ENCODE measurements at places on chromosomes 2 and 18. TPM values are rescaled to one million over a fixed set of nuclear protein-coding genes. Genes with fewer than 3 reads are reported as not detected.

C2orf78 gene
- not detected for total RNA-seq

VWA3B gene
- total RNA-seq: not detected

EVA1A gene
- 31.2 TPM for total RNA-seq

VIT gene
- 28.7 TPM for total RNA-seq

GRB14 gene
- total RNA-seq: 0.65 TPM

HJURP gene
- total RNA-seq: 2.6 TPM

ZNF521 gene
- 94.4 TPM for total RNA-seq

FLACC1 gene
- 1.9 TPM for total RNA-seq

PIEZO2 gene
- 49.3 TPM for total RNA-seq

GPAT2 gene
- total RNA-seq: 10.2 TPM

CRYGC gene
- not detected for total RNA-seq

ATF2 gene
- 99.1 TPM for total RNA-seq

AMER3 gene
- not detected for total RNA-seq

ACVR1 gene
- 55.6 TPM for total RNA-seq

INO80C gene
- 4.5 TPM for total RNA-seq

EFHD1 gene
- 1.9 TPM for total RNA-seq

ITGB6 gene
- 0.61 TPM for total RNA-seq

MTIF2 gene
- total RNA-seq: 27.3 TPM

STAT4 gene
- 5.6 TPM for total RNA-seq

CFC1 gene
- total RNA-seq: not detected

PPP1CB gene
- total RNA-seq: 161 TPM

ALPI gene
- total RNA-seq: not detected

SLC16A14 gene
- under 0.01 TPM for total RNA-seq

PLB1 gene
- 1.8 TPM for total RNA-seq

RAD51AP2 gene
- total RNA-seq: not detected

IL36RN gene
- not detected for total RNA-seq

PPP1R1C gene
- total RNA-seq: 1.9 TPM

KHK gene
- total RNA-seq: 0.32 TPM

EGR4 gene
- 0.12 TPM for total RNA-seq

APLF gene
- total RNA-seq: 10.5 TPM

NRP2 gene
- 118 TPM for total RNA-seq

POTEF gene
- 0.12 TPM for total RNA-seq

TEKT4 gene
- total RNA-seq: not detected

SCYGR6 gene
- not detected for total RNA-seq

LRP2 gene
- total RNA-seq: not detected

HES6 gene
- total RNA-seq: 2.1 TPM

PCGF1 gene
- 34.1 TPM for total RNA-seq

TUBB8B gene
- not detected for total RNA-seq

CPO gene
- total RNA-seq: not detected

TMEM200C gene
- not detected for total RNA-seq

ALKAL2 gene
- not detected for total RNA-seq

CRYGD gene
- not detected for total RNA-seq

PPM1G gene
- total RNA-seq: 47.4 TPM

CAD gene
- total RNA-seq: 33.2 TPM

CD8A gene
- total RNA-seq: not detected

COL5A2 gene
- 1,022 TPM for total RNA-seq

LINC00305 gene
- not detected for total RNA-seq

ALPP gene
- total RNA-seq: not detected

MSH2 gene
- 9.4 TPM for total RNA-seq

TMEM163 gene
- total RNA-seq: 0.12 TPM

GAL3ST2 gene
- not detected for total RNA-seq

ALPG gene
- not detected for total RNA-seq

REG1B gene
- not detected for total RNA-seq

TMEM247 gene
- not detected for total RNA-seq

RGPD4 gene
- not detected for total RNA-seq

UGT1A5 gene
- not detected for total RNA-seq

WDSUB1 gene
- total RNA-seq: 9.4 TPM

KATNAL2 gene
- total RNA-seq: 6.8 TPM

All from hair follicle dermal papilla cell (primary cell).